ENCODE measurements at places on chromosomes 11 and 22.

GRCh38 chr22:46068181-46068592 lies 82.1 kb upstream of the PPARA start:
- no peak for DNase-seq

GRCh38 chr22:17257121-17258001 lies 38.1 kb upstream of the ADA2 start:
- no peak for DNase-seq

DNA sequence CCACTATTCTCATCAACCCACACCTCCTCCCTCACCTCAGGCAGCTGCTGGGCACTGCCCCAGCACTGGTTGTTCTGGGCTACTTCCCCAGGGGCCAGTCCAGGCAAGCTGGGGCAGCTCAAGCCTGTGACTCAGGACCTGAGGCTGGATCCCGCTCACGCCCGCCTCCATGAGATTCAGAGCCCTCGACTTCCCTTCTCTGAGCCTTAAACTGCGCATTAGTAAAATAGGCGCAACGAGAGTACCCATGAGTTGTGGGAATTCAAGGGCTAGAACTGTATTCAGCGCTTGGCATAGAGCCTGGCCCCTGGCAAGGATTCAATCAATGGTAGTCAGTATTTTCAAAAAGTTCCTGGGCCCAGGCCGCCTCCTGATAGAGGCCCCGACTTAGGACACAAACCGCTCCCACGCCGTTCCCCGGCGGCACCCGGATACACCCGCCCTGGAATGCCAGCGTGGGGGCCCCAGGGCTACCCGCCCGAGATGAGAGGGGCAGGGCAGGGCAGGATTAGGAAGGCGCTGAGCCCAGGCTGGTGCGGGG lies 723 bp upstream of the CD82 start:
- DNase-seq: no peak

GRCh38 chr11:26096451-26096850 lies 235.5 kb upstream of the ANO3 start:
- DNase-seq: no peak

GRCh38 chr11:86247608-86248007 lies 3.1 kb downstream of the EED start:
- no peak for DNase-seq

DNA sequence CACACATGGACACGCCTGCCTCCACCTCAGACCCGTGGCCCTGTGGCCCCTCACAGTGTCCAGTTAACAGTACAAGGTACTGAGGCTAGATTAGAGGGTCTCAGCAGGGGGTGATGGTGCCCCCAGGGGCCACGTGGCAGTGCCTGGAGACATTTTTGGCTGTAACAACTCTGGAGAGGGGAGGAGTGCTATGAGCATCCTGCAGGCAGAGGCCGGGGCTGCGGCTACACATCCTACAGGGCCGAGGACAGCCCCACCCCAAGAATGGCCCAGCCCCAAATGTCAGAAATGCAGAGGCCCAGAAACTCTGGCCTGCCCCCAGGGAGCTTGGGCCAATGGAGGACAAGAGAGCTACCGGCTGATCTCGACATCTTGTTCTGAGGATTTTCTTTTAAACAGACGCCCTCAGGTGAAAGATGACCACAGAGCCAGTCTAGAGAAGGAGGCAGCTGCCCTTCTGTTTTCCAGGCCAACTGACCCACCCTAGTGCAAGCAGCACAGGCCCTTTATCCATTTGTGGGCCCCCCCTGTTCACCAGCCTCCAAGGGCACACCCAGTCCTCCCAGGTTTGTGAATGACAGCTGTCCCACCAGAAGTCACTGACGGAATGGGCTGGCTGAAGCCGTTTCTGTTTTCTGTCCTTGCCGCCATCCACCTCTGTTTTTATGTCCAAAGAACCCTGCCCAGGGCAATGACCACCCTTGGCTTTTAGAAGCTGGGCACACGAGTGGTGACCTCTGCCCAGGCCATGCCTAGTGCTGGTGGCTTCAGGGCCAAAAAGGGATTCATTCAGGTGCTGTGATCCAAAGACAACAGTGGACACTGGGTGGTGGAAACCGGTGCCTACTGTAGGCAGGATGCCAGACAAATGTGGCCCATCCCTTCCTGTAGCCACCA lies 85.2 kb upstream of the LINC01488 start:
- DNase-seq: no peak

DNA sequence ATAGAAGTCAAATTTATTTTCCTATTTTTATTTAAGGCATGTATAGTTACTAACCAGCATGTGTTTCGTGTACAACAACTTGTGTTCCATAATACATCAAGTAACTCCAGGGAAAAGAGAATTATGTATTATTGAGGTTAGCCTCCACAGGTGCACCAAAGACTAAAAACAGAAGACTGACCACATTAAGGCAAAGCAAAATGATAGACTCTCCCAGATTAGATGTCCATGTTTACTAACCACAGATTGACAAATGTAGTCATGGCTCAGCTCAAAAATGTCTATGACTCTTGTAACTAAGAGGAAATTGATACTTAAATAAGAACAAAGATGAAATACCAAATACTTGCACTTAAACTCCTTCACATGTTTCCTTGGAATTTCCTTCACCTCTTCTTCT lies 238.5 kb downstream of the METTL15 start:
- DNase-seq: no peak

DNA sequence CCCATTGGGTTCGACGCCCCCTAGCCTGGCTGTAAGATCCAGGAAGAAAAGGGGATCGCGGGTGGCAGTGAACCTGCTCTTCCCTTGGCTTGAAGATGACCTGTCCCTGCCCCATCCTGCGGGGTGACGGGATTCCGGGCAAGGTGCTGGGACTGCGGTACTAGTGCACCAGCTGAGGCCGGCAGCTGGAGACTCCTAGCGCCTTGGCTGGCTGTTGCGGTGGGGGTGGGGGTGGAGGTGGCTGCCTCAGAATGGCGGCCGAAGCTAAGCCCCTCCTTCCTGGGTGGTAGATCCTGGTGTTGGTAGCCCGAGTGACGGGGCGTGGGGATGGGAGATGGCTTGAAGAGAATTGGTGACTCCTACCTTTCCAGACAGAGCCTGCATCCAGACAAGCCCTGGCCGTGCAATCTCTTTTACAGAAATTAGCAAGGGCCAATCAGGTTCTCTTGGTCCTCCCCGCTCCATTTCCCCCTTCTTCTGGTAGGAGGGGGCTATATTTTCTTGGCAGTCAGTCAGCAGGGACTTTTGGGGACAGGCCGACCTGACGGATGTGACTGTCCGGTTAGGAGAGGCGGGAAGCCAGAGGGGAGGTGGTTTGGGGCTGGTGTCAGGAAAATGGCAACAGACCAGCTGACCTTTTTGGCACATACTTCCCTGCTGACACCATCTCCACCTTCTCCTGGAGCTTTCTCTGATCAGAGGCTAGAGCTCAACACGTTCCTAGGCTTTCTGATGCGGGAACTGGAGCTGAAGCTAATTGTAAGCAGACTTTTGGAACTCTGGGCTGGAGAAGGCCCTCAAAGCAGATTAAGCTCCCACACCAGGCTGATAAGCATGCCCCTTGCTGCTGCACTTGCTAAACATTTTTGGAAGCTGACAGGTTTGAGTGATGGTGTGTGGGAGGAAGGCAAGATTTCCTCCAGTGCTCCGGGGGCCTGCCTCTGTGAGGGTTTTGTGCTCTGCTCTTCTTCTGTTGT lies 2.0 kb downstream of the NAV2 start:
- DNase-seq: no peak

- no peak for DNase-seq
Observed at GRCh38 chr22:49509016-49509415, 318.7 kb downstream of the BRD1 start.

DNA sequence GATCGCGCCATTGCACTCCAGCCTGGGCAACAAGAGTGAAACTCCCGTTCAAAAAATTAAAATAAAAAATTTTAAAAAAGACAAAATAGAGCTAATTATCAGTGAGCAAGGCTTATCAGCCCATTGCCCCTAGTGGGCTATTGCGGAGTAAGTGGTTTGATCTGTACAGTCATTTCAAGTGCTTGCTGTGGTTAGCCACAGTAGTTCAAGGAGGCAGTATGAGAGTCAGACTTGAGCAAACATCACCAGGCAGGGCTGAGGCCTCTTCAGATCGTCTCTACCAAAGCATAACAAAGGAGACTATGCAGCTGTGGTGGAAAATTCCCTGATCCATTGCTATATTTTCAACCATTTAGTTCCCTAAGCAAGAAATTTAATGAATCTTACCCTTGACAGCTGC lies 4.3 kb upstream of the SBF2 start:
- no peak for DNase-seq

GRCh38 chr11:59135648-59136461 lies 6.8 kb upstream of the FAM111A start:
- DNase-seq: peak; percentile 68

DNA sequence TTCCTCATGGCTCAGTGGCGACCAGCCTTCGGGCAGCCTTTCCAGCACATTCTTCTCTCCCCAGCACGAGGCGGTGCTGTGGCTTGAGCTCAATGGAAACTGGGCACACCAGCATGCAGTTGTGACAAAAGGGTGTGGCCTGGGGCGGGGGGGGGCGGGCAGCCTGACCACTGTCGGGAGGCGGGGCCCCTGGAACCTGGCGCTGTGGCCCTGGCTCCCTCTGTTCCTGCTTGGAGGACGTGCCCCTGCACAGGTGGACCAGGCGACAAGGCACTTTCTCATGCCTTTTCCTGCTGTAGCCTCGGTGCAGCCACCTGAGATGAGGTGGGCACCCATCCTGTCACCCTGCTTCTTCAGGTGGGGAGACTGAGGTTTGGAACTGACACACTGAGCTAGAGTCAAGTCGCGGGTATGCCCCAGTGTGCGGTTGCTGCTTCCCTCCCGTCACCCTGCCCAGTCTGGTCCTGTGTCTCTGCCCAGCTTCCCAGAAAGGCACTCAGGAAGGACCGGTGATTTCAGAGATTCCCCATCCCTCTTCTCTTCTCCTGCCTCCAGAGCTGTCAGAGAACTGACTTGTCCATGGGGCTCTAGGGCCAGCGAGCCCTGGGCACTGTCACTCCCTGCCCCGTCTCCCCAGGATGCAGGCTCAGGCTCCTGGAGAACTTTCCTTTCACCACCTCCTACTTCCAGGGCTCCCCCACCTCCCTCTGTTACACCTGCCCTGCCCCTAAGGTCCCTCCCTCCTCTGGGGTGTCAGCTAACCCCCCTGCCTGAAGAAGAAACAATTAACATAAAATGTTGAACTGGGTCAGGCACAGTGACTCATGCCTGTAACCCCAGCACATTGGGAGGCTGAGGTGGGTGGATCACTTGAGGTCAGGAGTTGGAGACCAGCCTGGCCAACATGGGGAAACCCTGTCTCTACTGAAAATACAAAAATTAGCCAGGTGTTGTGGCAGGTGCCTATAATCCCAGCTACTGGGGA lies 9.9 kb downstream of the B3GAT1 start:
- no peak for DNase-seq

DNA sequence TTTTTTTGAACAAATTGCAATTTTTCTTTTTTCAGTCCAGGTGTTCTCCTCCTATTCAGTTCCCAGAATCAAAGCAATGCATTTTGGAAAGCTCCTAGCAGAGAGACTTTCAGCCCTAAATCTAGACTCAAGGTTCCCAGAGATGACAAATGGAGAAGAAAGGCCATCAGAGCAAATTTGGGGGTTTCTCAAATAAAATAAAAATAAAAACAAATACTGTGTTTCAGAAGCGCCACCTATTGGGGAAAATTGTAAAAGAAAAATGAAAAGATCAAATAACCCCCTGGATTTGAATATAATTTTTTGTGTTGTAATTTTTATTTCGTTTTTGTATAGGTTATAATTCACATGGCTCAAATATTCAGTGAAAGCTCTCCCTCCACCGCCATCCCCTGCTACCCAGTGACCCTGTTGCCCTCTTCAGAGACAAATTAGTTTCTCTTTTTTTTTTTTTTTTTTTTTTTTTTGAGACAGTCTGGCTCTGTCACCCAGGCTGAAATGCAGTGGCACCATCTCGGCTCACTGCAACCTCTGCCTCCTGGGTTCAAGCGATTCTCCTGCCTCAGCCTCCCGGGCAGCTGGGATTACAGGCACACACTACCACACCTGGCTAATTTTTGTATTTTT lies 6.2 kb upstream of the UBE4A start:
- no peak for DNase-seq

DNA sequence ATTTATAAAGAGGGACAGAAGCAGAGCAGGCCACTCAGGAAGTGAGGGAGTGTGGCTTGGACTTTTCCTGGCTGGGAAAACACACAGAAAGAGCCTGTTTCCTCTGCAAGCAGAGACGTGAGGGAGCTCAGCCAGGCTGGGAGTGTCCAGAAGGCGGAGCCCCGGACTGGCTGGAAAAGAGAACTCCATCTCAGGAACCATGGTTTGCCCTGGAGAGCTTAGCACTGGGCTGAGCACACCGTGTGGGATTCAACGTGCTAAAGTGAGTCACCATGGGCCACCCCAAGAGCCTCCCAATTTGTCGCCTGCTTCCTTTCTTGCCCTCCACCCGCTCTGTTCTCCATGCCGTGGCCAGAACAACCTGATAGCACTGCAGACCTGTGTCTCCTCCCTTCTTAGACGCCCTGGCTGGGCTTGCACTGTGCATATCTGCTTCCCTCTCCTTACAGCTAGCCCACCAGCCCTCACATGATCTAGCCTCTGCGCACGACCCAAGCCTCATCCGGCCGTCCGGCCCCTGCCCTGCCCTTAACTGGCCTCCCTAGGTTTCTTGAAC lies 51.8 kb downstream of the GALNT18 start:
- DNase-seq: no peak

GRCh38 chr11:114758627-114759026 lies 80.3 kb downstream of the NXPE2 start:
- no peak for DNase-seq

GRCh38 chr22:23034621-23035556 lies 35.4 kb upstream of the GNAZ start:
- no peak for DNase-seq

DNA sequence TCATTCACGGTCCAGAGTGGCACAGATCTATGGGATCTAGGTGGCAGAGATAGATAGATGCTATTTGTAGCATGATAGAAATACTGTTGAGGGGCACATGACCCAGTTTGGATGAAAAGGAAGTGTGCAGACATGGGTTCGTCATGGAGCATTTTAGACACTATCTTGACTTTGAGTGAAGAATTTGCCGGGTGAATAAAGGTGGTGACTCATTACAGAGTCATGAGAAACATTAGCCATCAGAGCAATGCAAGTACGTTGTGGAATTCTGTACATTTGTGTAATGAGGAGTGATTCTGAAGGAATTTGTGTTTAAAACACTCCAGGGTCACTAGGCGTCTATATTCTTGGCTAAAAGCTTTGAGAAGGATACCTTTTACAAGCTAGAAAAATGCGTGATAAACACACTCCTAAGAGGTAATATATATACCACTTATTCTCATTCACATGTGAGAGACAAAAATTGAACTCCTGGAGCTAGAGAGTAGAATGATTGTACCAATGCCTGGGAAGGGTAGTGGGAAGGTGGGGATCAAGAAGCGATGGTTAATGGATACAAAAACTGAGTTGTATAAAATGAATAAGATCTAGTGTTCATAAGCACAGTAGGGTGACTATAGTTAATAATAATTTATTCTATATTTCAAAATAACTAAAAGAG lies 593.7 kb upstream of the LUZP2 start:
- DNase-seq: no peak
